ENCODE measurements at places on chromosomes 12 and 14.
A peak's percentile ranks its signal among the peaks of the same experiment; 100 is the strongest.

DNA sequence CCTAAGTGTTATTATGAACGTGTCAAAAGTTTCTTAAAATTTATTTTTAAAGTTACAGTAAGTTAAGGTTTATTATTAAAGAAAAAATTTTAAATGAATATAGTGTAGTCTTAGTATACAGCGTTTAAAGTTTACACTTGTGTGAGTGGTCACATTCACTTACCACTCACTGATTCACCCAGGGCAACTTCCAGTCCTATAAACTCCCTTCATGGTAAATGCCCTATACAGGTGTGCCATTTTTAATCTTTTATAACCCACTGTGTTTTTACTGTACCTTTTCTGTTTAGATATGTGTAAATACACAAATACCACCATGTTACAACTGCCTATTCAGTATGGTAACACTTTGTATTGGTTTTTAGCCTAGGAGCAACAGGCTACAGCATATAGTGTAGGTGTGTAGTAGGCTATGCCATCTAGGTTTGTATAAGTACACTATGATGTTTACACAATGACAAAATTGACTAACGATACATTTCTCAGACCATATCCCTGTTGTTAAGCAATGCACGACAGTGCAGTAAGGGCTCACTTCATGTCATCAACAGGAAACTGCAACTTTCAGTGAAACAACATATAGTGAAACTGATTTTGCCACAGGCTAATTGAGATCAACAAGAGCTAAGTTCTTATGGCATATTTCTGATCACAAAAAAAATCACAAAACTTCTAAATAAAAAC, 112.0 kb upstream of the TMCC3 start:
- no peak overlapping the region for H3K27ac ChIP-seq
- no peak overlapping the region for H3K4me3 ChIP-seq
- H3K27me3 ChIP-seq: peaks cover 22% of the 10 kb centered on the region
- H3K36me3 ChIP-seq: no peaks in the 10 kb centered on the region
- DNase-seq: no peak
- peaks cover 10% of the 10 kb centered on the region for H3K4me1 ChIP-seq

DNA sequence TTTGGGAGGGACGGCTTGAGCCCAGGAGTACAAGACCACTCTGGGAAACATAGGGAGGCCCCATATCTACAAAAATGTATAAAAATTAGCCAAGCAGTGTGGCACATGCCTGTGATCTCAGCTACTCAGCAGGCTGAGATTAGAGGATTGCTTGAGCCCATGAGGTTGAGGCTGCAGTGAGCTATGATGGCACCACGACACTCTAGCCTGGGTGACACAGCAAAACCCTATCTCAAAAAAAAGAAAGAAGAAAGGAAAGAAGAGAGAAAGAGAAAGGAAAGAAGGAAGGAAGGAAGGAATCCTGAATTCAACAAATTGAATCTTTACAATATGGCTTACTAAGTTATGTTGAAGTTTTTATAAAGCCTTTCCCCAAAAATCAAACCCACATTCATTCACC, 2.1 kb downstream of the KIF21A start:
- no peak overlapping the region for H3K27ac ChIP-seq
- no peak for DNase-seq
- H3K4me1 ChIP-seq: peaks cover 13% of the 10 kb centered on the region
- H3K4me3 ChIP-seq: no peak overlapping the region

DNA sequence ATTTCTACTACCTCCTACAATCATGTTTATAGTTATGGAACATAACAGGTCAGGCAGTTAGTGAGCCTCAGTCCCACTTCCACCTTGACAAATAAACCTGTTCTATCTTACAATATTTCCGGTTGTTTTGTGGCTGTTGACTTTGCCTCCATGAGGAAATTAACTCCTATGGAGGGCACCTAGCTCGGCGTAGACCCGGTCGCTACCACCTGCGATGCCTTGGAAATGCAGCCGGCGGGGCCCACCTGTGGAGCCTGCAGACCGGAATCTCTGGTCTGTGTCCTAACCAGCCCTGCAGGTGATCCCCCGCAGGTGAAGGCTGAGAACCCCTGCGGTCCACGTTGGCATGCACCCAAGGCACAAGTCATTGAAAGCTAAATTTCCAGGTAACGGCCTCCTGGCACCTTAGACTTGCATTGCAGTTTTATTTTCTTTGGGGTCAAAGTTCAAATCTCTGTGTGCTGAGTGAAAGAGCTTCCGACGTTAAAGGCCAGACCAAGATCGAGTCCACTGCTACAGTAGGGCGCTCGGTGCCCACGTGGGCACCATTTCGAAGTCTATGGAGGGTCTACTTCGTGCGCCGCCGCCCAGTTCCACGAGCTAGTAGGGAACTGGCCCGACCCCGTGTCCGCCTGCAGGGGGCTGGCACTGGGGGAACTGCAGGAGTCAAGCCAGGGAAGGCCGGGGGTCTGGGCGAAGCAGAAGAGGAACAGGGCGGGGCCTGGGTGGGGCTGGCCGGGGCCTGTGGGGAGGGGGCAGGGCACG, 782 bp upstream of the PIWIL1 start:
- H3K4me3 ChIP-seq: no peak overlapping the region
- no peak for DNase-seq
- peaks cover 2% of the 10 kb centered on the region for H3K27me3 ChIP-seq
- no peaks in the 10 kb centered on the region for H3K36me3 ChIP-seq

- H3K27me3 ChIP-seq: peaks cover 14% of the 10 kb centered on the region
- no peaks in the 10 kb centered on the region for H3K36me3 ChIP-seq
- H3K4me1 ChIP-seq: peaks cover 11% of the 10 kb centered on the region
- no peak overlapping the region for H3K27ac ChIP-seq
Measured at GRCh38 chr14:53355581-53356112, 202.5 kb upstream of the DDHD1 start.

DNA sequence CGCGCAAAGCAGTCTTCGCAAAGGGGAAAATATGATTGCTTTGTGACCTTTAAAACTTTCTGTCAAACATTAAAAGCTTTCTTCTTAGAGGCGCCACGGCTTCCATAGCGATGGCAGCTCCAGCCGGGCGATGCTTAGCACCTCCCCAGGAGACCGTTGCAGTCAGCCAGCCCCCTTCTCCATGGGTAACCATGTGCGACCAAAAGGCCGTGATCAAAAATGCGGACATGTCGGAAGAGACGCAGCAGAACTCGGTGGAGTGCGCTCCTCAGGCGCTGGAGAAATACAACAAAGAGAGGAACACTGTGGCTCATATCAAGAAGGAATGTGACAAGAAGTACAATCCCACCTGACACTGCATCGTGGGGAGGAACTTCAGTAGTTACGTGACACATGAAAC, 12.7 kb upstream of the STON2 start:
- DNase-seq: no peak
- H3K4me1 ChIP-seq: no peaks in the 10 kb centered on the region
- no peaks in the 10 kb centered on the region for H3K36me3 ChIP-seq

GRCh38 chr12:92551853-92552397, 150.9 kb upstream of the PLEKHG7 start:
- no peak overlapping the region for H3K27ac ChIP-seq
- H3K36me3 ChIP-seq: no peaks in the 10 kb centered on the region
- H3K4me1 ChIP-seq: no peaks in the 10 kb centered on the region
- no peaks in the 10 kb centered on the region for H3K27me3 ChIP-seq
- DNase-seq: peak; percentile 53
- H3K4me3 ChIP-seq: no peak overlapping the region

DNA sequence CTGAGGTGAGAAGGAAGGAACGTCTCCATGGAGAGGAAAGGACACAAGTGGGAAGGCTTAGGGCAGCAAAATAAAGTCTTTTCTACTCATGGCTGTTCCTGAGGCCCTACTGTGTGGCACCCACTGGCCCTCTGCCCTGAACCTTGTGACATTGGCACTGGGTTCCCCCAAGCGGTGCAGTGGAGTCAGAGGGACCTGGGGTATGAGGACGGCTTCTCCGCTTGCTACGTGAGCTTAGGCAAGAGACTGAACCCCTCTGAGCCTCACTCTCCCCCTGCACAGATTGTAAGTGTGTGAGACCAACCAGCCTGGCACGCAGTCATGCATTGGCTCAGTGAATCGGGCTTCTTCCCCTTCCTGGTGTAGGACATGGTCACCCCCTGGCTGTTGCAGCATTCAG, 19.7 kb downstream of the SLC6A12 start:
- H3K4me1 ChIP-seq: peaks cover under 1% of the 10 kb centered on the region
- H3K27ac ChIP-seq: no peak overlapping the region
- H3K36me3 ChIP-seq: no peaks in the 10 kb centered on the region
- peaks cover 28% of the 10 kb centered on the region for H3K27me3 ChIP-seq

DNA sequence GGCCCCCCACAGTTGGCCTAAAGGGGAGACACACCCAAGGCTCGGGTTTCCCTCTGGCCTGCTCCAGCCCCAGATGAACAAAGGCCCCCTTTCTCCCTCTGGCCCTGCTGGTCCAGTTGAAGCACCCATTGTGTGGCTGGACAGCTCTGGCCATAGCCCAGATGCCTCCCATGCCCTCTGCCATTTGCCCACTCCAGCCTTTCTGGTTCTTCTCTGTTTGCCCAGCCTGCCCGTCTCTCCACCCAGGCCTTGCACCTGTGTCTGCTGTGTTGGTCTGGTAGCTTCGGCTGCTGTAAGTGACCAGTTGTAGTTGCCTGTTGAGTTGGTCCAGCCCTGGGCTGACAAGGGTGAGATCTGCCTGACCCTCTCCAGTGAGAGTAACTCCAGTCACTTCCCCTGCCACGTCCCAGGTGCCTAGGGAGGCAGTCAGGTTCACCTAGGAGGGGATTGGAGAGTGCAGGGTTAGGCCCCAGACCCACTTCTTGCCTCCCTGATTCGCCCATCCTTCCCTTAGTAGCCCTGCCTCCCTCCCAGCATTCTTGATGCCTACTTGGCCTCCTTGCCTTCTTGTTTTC, 3.0 kb downstream of the B4GALNT1 start:
- no peak for DNase-seq
- H3K4me3 ChIP-seq: no peak overlapping the region
- H3K36me3 ChIP-seq: no peaks in the 10 kb centered on the region
- peaks cover 18% of the 10 kb centered on the region for H3K27me3 ChIP-seq

DNA sequence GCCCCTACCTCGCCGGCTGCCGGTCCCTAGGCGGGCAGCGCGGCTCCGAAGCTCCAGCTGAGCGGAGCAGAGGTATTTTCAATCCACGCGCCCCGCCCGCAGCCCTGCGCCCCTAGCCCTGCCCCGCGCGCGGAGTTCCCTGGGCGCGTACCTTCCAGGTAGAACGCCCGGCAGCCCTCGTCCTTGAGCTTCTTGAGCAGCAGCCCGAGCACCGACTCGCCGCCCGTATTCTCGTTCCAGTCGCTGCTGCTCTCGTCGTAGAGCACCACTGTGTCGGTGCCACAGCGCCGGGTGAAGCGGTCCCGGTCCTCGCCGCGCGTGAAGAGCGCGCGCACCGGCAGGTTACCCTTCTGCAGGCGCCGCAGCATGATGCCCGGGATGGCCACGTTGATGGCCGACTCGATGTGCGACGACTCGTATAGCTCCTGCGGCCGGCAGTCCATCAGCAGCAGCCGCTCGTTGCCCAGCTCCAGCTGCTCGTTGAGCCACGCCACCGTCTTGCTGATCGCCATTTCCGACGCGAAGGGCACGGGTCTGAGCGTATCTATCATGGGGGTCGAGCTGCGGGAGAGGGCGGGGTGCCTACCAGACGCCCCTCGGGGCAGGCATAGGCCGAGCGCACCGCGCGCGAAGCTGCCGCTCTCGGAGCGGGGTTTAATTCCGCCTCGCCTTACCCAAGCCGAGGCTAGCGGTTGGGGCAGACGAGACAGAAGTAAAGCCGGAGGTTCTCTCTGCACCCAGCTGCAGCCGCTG, 636 bp downstream of the DUSP6 start:
- H3K4me1 ChIP-seq: peaks cover 69% of the 10 kb centered on the region
- H3K36me3 ChIP-seq: peaks cover 58% of the 10 kb centered on the region
- peak overlapping the region; percentile 96 for H3K27ac ChIP-seq
- peak overlapping the region; percentile 96 for H3K4me3 ChIP-seq
- DNase-seq: no peak

DNA sequence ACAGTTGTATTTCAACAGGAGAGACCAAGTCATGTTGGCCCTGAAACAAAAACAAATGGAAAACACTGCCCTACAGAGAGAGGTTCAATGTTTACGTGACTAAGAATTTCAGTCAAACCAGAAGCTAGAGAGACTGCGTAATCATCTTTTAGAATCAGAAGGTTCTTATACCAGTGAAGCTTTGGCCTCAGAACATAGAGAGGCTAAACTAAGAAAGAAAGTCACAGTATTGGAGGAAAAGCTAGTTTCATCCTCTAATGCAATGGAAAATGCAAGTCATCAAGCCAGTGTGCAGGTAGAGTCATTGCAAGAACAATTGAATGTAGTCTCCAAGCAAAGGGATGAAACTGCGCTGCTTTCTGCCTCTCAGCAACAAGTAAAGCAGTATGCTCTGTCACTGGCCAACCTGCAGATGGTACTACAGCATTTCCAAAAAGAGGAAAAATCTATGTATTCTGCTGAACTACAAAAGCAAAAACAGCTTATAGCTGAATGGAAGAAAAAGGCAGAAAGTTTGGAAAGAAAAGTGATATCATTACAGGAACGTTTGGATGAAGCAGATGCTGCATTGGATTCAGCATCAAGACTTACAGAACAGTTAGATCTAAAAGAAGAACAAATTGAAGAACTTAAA, 32.5 kb upstream of the NUAK1 start:
- H3K4me1 ChIP-seq: peaks cover 16% of the 10 kb centered on the region
- H3K4me3 ChIP-seq: no peak overlapping the region
- peaks cover 26% of the 10 kb centered on the region for H3K27me3 ChIP-seq
- H3K27ac ChIP-seq: no peak overlapping the region
- no peak for DNase-seq

- H3K4me1 ChIP-seq: peaks cover 14% of the 10 kb centered on the region
- no peaks in the 10 kb centered on the region for H3K36me3 ChIP-seq
- DNase-seq: peak; percentile 27
- H3K27ac ChIP-seq: no peak overlapping the region
- H3K27me3 ChIP-seq: peaks cover under 1% of the 10 kb centered on the region
Measured at GRCh38 chr12:126936181-126936851, 1330.7 kb upstream of the TMEM132C start.

- H3K27me3 ChIP-seq: no peaks in the 10 kb centered on the region
- no peak overlapping the region for H3K27ac ChIP-seq
- no peaks in the 10 kb centered on the region for H3K4me1 ChIP-seq
- no peaks in the 10 kb centered on the region for H3K36me3 ChIP-seq
- peak; percentile 41 for DNase-seq
Measured at GRCh38 chr12:54759751-54760150, 94.6 kb upstream of the MUCL1 start.

DNA sequence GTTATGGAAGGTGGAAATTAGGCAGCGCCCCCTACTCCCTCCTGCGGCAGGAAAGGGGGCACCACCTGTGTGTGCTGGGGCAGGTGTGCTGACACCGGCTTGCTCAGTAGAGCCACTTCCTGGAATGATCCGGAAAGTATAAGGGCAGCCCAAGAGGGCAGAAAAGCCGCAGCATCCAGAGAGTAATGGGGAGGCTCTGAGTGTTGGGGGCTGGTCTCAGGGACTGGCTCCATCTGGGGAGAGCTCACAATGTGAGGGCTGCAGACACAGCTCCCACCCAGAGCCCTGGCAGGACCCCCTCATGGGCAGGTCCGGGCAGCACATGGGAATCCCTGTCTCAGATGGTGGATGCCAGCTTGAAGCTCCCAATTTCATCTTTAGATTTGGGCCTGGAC, 187.6 kb upstream of the C14orf180 start:
- no peaks in the 10 kb centered on the region for H3K4me1 ChIP-seq
- no peak overlapping the region for H3K27ac ChIP-seq
- H3K4me3 ChIP-seq: no peak overlapping the region
- no peak for DNase-seq

- H3K27ac ChIP-seq: no peak overlapping the region
- no peaks in the 10 kb centered on the region for H3K36me3 ChIP-seq
- no peaks in the 10 kb centered on the region for H3K4me1 ChIP-seq
- H3K4me3 ChIP-seq: no peak overlapping the region
- DNase-seq: no peak
Measured at GRCh38 chr12:72677139-72677538, 405.0 kb downstream of the TRHDE start.

Data from HFFc6 (cell line).